ENCODE measurements at places on chromosomes 3 and 15. TPM values are rescaled to one million over a fixed set of nuclear protein-coding genes. Genes with fewer than 3 reads are reported as not detected.

Gene WDR72
- total RNA-seq: 11.5 TPM

GRCh38 chr3:171407759-171408158 is 52.4 kb downstream of the TNIK start:
- DNase-seq: peak; percentile 27

- DNase-seq: no peak
These were observed 26.9 kb upstream of the THRB start for GRCh38 chr3:24521420-24522145.

- no peak for DNase-seq
These were observed 12.8 kb upstream of the LRRC15 start for GRCh38 chr3:194382196-194382891.

Gene LRRC31
- not detected for total RNA-seq

Gene SAMMSON
- total RNA-seq: not detected

Gene SAMD7
- total RNA-seq: not detected

DNA sequence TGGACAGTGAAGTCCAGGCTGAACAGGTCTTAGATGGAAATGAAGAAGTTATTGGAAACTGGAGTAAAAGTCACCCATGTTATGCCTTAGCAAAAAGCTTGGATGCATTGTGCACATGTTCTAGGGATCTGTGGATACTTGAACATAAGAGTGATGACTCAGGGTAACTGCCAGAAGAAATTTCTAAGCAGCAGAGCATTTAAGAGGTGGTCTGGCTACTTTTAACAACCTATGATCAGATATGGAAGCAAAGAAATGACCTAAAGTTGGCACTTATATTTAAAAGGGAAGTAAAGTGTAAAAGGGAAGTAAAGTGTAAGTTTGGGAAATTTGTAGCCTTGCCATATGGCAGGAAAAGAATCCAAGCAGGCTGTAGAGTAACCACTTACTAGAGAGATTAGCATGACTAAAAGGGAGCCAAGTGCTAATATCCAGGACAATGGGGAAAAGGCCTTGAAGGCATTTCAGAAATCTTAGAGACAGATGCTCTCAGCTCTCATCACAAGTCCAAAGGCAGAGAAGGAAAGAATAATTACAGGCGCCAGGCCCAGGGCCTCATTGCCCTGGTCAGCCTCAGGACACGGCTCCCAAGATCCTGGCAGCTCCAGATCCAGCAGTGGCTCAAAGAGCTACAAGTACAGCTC is 73.9 kb upstream of the KCNH8 start:
- DNase-seq: no peak

DNA sequence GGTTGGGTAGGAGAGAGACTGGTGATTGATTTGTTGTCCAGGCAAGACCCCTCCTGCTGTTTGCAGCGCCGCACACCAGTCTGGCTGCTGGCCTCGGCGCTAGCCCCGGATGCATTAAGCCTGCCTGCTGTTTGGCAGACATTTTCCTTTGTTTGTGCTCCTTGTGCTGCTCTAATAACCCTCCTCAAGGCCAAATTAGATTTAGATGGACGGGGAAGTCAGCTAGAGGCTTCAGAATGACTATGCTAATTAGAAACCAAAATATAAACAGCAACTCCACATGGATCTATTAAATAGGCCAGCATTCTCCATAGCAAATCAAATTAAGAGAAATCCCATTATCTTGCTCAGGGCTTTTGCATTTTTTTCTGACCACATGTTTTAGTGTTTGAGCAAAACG is 445.2 kb downstream of the SQOR start:
- peak; percentile 63 for DNase-seq

Gene PPM1L
- total RNA-seq: 1.6 TPM

DNA sequence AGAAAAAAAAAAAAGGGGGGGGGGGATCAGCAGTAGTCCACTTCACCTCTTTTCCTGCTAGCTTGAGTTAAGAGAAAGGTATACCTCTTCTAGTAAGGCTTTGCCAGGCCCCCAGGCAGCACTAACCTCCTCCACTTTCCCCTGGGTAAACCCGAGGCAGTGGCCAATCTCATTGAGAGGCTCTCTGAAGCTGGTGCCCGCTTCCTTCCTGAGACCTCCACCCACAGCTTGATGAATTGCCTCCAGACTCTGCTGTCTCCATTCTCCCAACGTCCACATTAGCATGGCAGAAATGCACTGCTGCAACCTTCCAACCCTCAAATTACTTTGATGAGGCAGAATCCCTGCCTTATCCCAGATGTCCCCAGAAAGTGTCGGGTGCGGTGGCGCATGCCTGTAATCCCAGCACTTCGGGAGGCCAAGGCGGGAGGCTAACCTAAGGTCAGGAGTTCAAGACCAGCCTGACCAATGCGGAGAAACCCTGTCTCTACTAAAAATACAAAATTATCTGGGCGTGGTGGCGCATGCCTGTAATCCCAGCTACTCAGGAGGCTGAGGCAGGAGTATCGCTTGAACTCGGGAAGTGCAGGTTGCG is 15.3 kb downstream of the RLBP1 start:
- no peak for DNase-seq

- DNase-seq: peak; percentile 3
These were observed 143.1 kb downstream of the LSAMP start for GRCh38 chr3:116302087-116302747.

GRCh38 chr3:48397767-48398681 is 26.0 kb downstream of the FBXW12 start:
- no peak for DNase-seq

GRCh38 chr15:66294157-66294931 is 976 bp downstream of the DIS3L start:
- peak; percentile 37 for DNase-seq

DNA sequence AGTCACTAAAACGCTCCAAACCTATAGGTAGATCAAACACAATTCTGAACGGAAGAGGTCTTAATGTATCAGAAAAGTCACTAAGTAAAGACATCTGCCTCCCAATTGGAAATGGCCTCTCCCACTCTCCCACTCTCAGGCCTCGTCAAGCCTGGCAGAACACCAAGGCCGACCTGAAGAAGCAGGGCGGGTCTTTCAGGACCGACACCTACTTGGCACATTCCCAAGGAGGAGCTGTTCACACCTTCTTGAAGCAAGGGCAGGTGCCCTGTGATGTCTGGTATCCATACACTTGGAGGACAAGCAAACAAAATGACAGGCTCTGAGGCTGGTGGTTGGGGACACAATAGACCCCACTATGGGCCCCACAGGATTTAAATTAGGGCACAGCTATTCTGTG is 30.0 kb downstream of the XXYLT1 start:
- no peak for DNase-seq

- no peak for DNase-seq
These were observed 1.5 kb downstream of the CRBN start for GRCh38 chr3:3177861-3178497.

- DNase-seq: no peak
These were observed 236.1 kb downstream of the ADAMTSL3 start for GRCh38 chr15:83889995-83890394.

DNA sequence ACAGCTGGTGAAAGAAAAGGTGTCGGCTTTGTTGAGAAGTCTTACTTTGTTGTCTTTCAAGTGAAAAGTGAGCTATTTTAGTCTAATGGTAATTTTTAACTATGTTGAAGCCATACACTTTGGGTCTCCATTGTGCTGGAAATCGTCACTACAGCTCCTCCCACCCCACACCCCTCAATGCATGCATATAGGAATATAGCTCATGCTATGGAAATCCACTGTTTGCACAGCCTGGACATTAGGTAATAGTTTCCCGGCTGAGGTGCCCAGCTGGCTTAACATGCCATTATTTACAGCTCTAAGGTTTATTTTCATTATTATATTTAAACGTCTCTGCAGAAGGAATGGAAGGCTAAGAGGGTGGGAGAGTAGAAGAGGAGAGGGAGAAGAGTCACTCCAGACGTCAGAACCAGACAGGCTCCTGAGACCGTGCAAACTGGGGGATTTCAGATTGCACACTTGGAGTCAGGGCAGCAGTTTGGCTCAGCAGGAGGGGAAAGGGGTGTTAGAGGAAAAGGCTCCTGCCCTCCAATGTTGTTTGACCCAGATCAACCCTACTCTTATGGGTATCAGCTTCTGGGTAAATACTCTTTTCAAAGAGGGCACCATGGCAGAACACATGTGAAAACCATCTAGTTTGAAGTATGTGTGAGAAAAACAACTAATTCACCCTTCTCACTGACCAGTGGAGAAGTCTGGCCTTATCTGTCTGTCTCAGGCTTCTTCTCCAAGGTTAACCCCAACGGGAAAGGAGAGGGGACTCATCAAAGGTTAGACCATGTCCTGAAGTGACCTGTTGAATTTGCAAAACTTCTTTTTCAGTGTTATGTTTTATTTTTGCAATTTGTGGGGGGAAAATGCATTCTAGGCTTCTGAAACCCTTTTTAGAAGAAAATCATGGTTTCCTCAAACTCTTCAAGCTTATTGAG is 218.7 kb upstream of the CTDSPL start:
- DNase-seq: no peak

Gene ITIH1
- not detected for total RNA-seq

Gene TTLL13
- 0.06 TPM for total RNA-seq

Gene PROS1
- total RNA-seq: 10.9 TPM

Gene MYRIP
- total RNA-seq: not detected

Gene ECE2
- not detected for total RNA-seq

DNA sequence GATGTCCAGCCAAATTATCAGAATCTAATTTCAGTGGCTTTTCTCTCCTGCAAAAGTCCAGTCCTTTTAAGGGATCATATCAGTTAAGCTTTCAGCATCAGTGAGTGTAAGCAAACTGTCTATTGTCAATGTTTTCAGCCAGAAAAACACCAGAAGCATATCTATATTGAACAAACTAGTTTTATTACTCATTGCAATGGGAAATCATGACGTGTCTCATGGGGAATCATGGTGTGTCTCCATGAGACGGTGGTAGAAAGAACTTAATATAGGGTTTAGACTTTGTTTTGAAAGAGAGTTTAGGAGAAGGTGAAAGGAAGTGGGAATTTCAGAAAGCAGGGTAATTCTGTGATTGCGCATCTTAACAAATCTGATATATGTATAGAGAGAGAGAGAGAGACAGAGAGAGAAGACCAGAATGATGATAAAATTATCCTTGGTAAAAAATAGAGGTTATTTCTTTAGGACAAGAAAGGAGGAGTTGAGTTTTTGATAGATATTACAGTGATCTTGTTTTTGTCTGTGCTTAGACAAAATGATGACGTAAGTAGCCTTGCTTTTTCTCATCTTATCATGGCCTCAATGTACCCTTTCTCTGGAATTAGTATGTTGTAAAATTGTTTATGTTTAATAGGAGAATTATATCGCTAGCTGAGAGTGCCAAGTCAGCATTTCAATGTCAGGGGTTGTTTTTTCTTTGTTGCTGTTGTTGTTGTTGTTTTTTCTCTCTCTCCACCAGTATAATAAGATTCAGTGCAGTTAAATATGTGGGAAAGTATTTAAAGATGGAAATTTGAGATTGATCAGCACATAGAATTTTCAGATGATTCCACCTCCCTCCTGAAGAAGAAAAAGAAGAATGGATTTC is 129.9 kb upstream of the OSTN start:
- no peak for DNase-seq

Gene IL20RB
- 61.5 TPM for total RNA-seq

Gene TUSC7
- not detected for total RNA-seq

DNA sequence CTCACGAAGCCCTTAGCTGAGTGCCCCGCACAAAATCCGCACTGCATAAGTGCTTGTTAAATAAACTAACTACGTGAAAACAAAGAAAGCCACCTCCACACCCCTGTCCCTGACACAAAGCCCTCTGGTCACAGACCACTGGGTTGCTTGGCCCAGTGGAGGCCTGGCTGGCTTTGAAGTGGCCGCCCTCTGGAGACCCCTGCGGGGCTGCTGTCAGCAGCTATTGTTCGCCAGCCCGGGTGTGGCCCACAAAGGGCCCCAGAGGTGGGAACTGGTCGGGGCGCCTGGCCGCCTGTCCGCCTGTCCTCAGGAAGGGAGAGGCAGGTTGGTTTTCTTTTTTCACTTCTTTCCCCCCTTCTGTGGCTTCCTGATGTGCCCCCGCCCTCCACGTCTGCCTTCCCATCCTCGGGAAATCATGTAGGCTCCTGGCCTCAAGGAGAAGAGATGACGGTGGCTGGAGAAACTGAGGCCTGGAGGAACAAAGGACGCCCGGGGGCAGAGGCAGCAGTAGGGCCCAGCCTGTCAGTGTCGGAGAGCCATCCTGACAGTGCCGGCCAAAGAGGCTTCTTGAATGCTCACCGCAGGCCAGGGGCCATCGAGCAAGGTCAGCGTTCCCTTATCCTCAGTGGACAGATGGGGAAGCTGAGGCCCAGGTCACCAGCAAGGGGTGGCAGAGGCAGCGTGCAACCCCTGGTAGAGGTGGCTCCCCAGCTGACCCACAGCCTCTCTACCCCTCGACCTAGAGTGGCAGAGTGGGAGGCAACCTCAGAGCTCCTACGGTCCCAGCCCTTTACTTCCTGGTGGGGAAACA is 61.1 kb downstream of the SLC6A6 start:
- DNase-seq: no peak

- DNase-seq: peak; percentile 80
These were observed 154.1 kb upstream of the GOLIM4 start for GRCh38 chr3:168249550-168250414.

Gene PLCH1
- 0.62 TPM for total RNA-seq

GRCh38 chr3:129345971-129346370 is 67.3 kb downstream of the HMCES start:
- DNase-seq: no peak

- DNase-seq: no peak
These were observed 6.7 kb downstream of the CGNL1 start for GRCh38 chr15:57382969-57383368.

- DNase-seq: peak; percentile 33
These were observed 111.7 kb upstream of the KLF13 start for GRCh38 chr15:31214864-31215489.

GRCh38 chr3:120684896-120685295 is 2.9 kb upstream of the HGD start:
- DNase-seq: no peak

DNA sequence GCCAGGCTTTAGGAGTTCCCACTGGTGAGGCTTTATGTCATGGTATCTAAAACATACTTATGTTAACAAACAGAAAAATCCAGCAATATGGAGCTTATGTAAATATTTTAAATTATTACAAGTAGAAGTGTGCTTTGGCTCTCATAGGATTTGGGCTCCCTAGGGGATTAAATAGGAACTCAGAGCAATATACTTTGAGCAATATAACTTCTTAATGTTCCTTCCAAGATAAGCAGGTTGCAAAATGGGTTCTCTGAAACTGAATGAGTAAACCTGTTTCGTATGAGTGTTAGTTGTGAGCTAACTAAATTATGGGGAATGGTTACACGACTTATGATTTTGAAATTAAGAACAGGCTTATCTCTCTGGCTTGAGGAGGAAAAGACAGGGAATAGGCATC is 366.1 kb upstream of the ZNF385D start:
- no peak for DNase-seq

Gene PCLAF
- 274 TPM for total RNA-seq

- no peak for DNase-seq
These were observed 207.9 kb upstream of the COL8A1 start for GRCh38 chr3:99430348-99431134.

- no peak for DNase-seq
These were observed 642 bp downstream of the COX5A start for GRCh38 chr15:74937272-74937589.
